ENCODE measurements at places on chromosomes 13 and 19.

DNA sequence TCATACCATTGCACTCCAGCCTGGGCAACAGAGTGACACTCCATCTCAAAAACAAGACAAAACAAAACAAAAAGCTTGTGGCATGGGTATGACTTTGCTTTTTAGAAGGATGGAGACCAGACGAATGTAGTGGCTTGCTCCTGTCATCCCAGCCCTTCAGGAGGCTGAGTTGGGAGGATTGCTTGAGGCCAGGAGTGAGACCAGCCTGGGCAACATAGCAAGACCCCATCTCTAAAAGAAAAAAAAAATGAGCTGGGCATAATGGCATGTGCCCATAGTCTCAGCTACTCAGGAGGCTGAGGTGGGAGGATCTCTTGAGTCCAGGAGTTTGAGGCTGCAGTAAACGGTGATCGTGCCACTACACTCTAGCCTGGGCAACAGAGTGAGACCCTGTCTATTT is 16.4 kb upstream of the SELENOW start:
- no peak for DNase-seq

DNA sequence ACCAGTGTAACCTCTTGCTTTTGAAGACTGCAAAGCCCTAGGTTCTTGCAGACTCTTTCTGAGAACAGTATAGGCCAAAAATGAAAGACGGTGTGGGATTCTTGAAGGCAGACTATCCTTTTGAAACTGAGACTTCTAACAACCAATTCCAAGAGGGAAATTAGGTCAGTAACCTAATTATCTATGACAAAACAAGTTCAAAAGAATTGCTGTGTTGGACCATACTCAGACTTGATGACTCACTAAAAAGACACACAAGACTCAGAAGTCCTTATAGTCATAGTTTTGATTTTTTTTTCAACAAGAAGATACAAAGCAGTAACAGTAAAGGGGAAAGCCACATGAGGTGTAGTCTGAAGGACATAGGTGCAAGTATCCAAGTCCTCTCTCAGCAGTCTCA is 624.0 kb upstream of the GPC6 start:
- no peak for DNase-seq

DNA sequence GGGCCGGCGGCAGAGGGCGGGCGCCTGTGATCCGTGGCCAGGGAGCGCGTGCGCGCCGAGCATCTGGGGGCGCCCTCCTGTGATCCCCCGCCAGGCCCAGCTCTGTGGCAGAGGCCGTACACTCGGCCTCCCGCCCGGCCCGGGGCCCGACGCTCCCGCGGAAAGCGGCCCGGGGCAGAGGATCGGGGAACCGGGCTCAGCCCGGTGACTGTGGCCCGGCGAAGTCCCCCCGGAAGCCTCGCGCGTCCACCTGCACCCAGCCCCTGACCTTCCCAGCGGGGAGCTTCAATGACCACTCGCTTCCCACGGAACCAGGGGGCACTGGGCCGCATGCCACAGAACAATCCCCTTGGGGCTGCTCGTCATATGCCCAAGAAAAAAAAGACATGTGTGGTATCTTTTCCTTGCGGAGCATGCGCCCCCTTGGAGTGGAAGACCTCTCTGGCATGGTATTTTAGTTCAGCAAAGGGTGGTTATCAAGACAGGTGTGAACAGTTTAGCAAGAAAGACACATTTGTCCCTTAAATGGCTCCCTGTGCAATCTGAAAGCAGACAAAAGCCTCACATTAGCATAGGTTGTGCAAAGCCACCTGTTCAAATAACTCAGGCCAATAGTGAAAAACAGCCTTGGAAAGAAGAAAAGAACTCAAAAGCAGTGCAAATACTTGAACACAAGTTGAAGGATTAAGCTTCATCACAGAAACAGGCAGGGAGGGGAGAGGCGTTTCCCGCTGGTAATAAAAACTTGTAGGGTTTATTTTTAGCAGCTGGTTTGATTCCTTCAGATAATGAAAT is 290.9 kb upstream of the SOX21 start:
- DNase-seq, result no peak

- DNase-seq, result no peak
Measured at GRCh38 chr19:3120611-3121276, 15.1 kb upstream of the GNA15 start.

DNA sequence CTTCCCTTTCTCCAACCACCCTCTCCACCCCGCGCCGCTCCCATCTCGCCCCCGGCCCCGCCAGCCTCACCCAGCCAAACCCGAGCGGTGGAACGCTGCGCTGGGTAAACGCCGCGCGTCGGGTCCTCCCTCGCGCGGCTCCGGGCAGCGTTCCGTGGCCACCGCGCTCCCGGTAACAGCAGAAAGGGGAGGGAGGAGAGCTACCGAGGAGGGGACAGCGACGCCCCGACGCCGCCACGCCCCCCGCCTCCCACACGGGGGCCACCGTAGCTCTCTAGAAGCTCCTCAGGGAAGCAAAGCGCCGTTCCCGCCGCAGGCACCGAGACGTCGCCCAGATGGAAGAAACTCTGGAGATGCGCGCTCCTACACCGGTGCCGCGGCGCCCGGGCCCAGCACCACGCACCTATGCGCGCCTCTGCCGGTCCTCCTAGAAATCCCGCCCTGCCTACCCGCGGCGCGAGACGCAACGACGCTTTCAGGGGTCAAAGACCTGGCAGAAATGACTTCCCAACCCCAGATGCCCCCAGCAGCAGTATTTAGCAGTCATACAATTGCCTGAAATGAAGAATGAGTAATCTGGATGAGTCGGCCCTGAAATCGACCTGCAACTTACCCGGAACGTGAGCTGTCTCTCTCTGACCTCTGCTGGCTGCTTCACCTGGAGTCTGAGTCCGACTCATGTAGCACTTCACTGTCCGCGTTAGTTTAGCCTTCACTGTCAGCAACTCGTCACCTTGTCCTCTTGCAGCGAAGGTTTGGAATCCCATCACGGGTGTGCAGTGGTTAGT is at the start of gene RUBCNL:
TSS of gene RUBCNL (minus strand) at position 189 of the 788 bp plus-strand sequence. CDS start 14,777 bp downstream, outside the sequence.
- peak; percentile 32 for DNase-seq

GRCh38 chr13:43797869-43798268 is 11.1 kb upstream of the ENOX1 start:
- DNase-seq, result no peak

DNA sequence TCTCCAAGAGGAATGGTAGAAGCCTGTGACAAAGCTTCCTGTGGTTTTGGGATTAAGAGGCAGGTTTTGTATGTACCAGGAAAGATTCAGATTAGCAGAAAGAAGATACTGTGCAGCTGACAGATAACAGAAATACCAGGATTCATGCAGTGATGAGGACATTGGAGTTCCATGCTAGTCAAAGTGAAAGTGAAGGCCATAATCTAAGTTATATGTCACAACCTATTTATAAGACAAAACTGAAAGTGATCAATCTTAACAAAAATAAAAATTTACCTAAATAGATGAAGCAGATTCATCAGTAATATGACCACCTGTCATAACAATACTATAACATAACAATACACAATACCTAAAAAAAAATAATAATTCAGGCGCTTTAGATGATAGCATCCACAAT is 1305.2 kb upstream of the PCDH9 start:
- DNase-seq, result no peak

DNA sequence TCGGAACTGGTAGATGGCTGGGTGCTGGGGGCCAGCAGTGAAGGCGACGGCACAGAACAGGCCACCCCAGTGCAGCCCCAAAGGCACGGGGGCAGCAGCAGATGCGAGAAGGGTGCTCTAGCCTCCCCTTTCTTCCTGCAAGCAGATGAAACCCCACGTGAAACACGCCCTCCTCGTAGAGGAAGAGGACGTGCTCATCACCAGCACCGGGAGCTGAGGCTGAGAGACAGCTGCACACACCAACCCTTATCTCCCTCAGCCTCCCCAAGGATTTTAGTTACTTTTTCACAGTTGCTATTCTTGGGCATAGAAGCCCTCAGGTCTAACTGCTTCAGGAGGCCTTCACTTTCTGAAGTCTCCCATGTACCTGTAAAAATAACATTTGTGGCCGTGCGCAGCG is 11.9 kb downstream of the ZNF787 start:
- no peak for DNase-seq

- no peak for DNase-seq
Measured at GRCh38 chr13:46743191-46743590, 53.8 kb downstream of the ESD start.

- DNase-seq, result peak; percentile 58
Measured at GRCh38 chr13:108270442-108270841, 924 bp downstream of the TNFSF13B start.

DNA sequence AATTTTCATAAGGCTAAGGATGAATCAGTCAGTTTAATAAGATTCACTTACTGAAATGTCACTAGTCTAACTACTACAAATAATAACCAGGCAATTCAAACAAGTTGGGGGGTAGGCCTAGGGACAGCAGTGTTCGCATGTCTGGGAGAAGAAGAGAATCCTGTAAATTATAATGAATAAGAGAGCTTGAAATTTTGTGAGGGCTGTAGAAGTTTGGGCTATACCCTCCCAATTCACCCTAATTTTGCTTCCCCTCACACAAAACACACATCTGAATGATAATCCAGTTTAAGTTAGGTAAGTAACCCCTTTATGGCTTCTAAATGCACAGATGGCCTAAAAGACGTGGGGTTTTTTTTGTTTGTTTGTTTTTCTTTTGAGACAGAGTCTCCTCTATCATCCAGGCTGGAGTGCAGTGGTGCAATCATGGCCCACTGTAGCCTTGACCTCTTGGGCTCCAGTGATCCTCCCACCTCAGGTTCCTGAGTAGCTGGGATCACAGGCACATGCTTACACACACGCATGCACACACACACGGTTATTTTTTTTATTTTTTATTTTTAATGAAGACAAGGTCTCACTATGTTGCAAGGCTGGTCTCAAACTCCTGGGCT is 69.9 kb downstream of the TBC1D4 start:
- no peak for DNase-seq

DNA sequence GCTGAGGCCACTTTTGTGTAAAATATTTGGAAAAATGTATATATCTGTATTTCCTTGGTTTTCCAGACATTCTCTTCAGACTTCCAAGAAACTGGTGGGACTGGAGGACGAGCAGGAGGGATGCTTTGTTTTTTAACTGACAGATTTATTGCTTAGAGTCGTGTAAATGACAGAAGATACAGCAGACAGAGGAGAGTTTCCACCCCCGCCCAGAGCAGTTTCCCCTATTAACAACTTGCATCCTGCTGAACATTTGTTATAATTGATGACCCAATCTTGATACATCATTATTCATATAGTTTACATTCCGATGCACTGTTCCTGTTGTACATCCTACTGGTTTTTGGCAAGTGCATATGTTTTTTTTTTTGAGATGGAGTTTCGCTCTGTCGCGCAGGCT is 7.1 kb upstream of the DOCK6 start:
- DNase-seq, result no peak

DNA sequence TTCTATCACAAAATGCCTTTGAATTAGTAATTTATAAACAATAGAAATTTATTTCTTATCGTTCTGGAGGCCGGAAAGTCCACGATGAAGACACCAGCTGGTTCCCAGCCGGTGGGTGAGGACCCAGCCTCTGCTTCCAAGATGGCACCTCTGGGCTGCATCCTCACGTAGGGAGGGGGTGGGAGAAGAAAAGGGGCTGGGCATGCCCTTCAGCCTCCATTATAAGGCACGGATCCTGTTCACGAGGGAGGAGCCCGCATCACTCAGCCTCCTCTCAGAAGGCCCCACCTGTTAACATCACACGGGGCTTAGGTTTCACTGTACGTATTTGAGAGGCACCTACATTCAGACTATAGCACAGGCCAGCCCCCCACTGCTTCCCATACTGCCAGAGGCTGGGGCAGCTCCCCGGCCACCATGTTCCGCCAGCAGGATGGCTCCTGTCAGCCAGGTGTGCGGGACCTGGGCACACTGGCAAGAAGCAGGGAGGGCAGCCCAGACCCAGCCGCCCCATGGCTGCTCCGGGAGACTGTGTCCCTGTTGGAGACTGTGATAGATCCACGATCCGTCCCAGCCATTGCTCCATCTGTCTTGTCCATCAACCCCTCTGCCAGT is 131.6 kb downstream of the SOX1 start:
- no peak for DNase-seq

DNA sequence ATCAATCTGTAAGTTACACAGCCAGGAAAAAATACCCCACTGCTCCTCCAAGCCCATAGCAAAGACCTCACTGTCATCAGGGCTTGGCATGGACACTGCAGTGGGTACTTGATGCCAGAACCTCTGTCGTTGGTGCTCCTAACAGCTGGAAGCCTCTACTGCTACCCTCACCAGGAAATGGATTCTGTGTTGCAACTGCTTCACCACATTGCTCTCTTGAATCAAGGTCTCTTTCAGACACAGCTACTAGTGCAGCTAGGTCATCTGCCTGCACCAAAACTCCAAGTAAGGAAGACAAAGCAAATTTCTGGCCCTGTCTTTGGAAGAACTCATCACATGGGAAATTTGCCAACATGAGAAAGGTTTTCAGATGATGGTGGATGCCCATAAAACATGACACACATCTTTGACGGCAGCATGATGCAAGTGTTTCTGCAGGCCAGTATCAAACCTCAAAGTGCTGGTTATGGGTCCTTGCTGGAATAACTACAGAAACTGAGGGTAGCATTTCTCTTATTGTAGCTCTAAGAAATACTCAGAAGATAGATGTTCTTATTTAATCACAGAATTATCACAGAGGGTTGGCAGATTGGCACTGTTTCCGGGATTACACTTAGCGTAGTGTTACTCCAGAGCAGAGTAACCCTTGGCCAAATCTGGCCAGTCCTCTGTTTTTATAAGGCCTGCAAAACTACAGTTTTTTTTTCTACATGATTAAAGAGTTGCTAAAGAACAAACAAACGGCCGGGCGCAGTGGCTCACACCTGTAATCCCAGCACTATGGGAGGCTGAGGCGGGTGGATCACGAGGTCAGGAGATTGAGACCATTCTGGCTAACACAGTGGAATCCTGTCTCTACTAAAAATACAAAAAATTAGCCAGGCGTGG is 12.9 kb upstream of the PCCA start:
- DNase-seq, result no peak

DNA sequence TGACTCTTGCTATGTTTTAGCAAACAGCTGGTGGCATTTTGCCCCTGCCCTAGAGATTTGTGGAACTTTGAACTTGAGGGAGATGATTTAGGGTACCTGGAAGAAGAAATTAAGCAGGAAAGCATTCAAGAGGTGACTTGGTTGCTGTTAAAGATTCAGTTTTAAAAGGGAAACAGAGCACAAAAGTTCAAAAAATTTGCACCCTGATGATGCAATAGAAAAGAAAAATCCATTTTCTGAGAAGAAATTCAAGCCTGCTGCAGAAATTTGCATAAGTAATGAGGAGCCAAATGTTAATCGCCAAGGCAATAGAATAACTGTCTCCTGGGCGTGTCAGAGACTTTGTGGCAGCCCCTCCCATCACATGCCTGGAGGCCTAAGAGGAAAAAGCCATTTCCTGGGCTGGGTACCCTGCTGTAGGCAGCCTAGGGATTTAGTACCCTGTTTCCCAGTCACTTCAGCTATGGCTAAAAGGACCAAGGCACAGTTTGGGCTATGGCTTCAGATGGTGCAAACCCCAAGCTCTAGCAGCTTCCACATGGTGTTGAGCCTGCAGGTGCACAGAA is 958.5 kb upstream of the MIR17HG start:
- DNase-seq, result no peak
